ENCODE measurements at places on chromosomes 16 and 17. TPM values are rescaled to one million over a fixed set of nuclear protein-coding genes. Genes with fewer than 3 reads are reported as not detected.

The TEKT5 gene
- 0.07 TPM for total RNA-seq

The OR1D2 gene
- not detected for total RNA-seq

The PDF gene
- 12.9 TPM for total RNA-seq

DNA sequence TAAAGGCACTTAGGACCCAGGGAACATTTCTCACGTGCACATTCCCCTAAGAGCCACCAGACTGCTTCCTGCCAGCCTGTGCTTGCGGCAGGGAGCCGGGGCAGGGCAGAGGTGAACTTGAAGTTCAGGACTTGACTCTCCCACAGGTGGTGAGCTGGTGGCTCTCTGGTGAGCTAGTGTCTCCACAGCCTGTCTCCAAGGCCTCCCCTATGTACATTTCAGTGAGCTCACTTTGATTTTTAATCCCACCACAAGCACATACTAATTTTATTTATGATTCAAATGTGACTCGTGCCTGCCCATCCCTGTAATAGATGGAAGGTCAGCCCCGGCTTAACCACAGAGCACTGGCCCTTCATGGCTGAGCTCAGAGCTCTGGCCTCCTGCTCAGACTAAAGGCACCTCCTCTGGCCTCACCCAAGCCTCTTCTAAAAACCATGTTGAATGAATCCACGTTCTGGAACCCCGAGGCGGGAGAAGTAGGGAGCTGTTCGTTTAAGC, 9.2 kb downstream of the SNN start:
- DNase-seq: no peak

Measured in neural progenitor cell (in vitro differentiated cells).